ENCODE measurements at places on chromosomes 6 and 20.

- no peak for DNase-seq
Measured at GRCh38 chr20:60381643-60382400, 423.6 kb downstream of the CDH26 start.

DNA sequence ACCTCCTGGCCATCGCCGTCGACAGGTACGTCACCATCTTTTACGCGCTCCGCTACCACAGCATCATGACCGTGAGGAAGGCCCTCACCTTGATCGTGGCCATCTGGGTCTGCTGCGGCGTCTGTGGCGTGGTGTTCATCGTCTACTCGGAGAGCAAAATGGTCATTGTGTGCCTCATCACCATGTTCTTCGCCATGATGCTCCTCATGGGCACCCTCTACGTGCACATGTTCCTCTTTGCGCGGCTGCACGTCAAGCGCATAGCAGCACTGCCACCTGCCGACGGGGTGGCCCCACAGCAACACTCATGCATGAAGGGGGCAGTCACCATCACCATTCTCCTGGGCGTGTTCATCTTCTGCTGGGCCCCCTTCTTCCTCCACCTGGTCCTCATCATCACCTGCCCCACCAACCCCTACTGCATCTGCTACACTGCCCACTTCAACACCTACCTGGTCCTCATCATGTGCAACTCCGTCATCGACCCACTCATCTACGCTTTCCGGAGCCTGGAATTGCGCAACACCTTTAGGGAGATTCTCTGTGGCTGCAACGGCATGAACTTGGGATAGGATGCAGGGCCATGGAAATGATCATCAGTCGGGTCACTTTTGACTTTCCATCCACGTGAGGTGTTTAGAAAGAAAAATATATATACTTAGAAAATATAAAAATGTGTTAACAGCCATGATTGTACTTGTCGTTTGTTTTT is 868 bp downstream of the MC3R start:
- DNase-seq, result peak; percentile 17

- no peak for DNase-seq
Measured at GRCh38 chr6:24194978-24195700, 69.1 kb downstream of the NRSN1 start.

- no peak for DNase-seq
Measured at GRCh38 chr20:51934301-51935002, 132.1 kb upstream of the SALL4 start.

- no peak for DNase-seq
Measured at GRCh38 chr6:114634016-114634415, 291.2 kb upstream of the HS3ST5 start.

GRCh38 chr6:167058261-167058660 is 59.1 kb downstream of the CEP43 start:
- no peak for DNase-seq

- DNase-seq, result peak; percentile 45
Measured at GRCh38 chr20:62953839-62954703, 1.6 kb downstream of the SLC17A9 start.

GRCh38 chr6:163741743-163742363 is 327.3 kb downstream of the QKI start:
- no peak for DNase-seq

- DNase-seq, result no peak
Measured at GRCh38 chr6:27593200-27593818, 120.4 kb upstream of the ZNF184 start.

- DNase-seq, result no peak
Measured at GRCh38 chr6:131060311-131060710, 2.7 kb downstream of the EPB41L2 start.

DNA sequence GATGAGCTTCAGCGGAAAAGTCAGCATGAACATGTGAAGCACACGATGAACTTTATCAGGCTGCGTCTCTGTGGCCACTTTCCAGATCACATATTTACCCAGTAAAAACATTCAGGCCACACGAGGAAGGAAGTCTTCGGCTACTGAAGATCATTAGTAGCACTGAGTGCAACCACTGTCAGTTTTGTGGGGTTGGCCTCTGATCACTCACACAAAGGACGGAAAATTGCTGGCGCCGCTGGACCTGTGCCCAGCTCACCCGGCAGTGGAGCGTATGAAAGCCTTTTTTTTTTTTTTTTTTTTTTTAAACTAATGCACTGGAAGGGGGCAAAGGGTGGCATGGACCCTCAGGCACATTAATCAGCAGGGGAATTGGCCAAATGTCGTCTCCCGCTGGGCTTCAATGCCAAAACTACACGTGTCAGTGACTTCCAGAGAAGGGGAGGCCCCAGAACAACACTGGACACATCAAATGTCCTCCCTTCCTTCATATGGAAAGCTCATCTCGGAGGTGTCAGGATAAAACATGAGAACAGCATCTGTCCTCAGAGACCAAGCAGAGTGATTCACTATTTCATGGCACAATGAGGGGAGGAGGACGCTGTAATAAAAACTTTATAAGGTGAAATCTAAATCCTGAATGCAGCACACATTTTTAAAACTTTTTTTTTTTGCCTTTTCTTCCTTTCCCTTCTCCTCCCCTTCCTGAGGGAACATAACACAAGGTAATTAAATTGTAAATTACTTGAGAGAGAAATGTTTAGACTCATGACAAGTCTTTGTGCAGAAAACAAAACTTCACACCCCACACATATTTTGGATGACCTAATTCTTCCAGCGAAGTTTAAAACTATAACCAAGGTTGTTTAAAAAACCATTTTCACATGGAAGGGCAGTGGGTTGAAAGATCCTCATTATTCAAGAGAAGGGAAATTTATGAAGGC is 223.4 kb downstream of the FOXC1 start:
- no peak for DNase-seq

GRCh38 chr6:26431258-26432172 is 8.8 kb upstream of the BTN3A3 start:
- no peak for DNase-seq

DNA sequence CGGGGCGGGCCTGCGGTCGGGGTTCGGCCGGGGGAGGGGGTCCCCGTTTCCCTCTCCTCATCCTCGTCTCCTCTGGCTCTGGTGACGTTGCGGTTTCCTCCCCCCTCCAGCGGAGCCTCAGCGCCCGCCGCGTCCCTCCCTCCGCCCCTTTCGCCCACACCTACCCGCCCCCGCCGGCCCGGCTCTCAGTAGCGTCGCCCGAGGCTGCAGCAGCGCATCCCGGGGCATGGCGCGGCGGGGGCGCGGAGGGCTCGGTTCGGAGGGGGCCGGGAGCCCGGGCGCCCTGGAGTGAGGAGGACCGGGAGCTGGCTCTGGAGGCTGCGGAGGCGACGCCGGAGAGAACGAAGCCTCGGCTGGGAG is at the start of gene DSE:
Gene DSE (plus strand): TSS at position 188 of the 360 bp plus-strand sequence. CDS start 28,304 bp downstream, outside the sequence.
- DNase-seq, result peak; percentile 47

GRCh38 chr6:44132476-44132875 is 5.1 kb downstream of the TMEM63B start:
- DNase-seq, result no peak

DNA sequence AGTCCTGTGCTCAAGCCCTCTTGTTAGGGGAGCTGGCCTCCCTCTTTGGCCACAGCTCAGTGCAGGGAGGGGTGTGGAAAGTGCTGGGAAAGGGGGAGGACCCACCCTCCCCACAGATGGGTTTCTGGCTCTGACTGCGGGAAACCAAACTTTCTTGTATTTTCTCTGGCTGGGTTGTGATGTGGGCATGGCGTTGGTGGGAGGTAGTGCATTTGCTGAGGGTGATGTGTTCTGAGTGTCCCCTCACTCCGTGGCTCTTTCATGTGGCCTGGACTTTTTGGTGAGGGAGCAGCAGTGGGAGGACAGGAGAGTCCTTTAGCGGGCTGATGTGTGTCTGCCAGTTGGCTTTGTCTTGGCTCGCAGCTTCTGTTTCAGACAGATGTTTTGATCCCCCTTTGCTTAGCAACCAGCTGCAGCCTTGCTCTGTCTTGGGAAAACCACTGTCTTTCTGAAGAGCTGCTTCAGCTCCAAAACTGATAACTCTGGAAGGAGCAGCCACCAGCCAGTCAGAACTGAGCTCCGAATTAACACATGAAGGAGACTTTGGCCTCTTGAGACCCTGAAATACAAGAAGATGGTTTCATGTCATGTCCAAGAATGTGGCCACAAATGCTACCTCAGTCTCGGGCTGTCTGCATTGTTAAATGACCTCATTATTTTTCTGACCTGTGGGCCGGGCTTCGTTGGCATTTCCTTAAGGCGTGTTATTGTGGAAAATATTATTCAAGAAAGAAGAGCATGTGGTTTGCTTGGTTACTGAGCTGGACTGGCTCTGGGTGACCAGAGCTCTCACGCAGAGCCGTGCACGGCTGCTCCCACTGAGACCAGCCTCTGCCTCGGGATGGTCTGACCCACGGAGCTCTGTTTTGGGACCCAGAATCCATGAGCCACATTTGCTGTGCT is 21.5 kb downstream of the SYNJ2 start:
- peak; percentile 62 for DNase-seq

- no peak for DNase-seq
Measured at GRCh38 chr20:8045946-8046345, 26.4 kb upstream of the TMX4 start.

DNA sequence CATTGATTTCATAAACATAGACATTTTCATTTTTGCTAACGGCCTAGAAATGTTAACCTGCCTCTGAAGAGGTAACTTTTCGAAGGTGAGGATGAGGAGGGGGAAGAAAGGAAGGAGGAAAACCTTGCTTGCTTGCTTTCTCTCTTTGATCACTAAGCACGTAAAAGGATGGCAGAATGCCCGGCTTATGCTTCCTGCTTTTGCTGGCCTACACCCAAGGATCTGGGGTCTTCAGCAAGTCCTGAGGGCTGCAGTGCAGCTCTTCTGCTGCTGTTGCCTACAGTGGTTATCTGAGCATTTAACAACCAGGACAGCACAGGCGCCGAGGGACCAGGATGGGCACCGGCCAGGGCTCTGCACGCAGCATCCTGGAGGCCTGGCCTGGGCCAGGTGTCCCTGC is 150.8 kb upstream of the TAB2 start:
- no peak for DNase-seq

DNA sequence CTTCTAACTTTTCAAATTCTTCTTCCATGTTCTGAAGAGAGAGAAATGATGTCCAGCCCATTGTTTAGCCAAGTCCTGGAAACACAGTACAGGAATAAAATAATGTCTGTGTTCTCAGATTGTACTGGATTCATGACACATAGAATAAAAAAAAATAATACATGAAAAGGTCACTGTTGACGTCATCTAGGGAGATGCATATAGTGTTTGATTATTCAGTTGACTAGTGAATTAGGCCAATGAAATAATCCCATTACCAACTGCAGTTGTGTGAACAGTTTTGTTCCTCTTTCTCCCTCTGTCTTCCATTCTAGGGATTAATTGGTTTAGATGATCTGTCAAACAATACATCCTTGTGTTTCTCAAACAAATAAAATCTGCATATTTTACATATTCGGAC is 222.8 kb downstream of the ALDH8A1 start:
- DNase-seq, result no peak

DNA sequence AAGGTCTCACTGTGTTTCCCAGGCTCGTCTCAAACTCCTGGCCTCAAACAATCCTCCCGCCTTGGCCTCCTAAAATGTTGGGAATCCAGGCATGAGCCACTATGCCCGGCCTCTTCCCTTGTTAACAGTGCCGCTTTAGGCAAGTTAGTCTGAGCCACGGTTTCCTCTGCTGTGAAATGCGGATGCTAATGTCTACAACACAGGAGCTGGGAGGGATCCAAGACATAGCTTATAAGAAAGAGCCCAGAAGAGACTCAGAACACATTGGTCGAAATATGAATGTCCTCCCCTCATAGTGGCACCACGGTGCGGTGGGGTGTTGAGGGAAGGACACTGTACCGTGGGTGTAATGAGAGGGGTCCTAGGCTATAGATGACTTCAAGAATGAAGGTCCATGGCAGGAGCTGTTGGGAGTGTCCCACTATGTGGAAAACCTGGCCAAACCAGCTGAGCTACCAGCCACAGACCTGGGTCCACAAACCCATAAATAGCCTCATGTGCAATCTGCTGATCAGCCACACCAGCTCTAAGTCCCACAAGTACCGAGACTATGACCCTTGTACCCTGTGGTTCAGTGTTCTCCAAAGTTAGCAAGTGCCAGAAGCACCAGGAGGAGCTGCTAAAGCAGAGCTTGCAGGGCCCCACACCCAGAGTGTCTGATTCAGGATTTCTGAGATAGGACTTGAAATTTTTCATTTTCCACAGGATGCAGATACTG is 57.8 kb upstream of the ZFAND3 start:
- DNase-seq, result no peak

DNA sequence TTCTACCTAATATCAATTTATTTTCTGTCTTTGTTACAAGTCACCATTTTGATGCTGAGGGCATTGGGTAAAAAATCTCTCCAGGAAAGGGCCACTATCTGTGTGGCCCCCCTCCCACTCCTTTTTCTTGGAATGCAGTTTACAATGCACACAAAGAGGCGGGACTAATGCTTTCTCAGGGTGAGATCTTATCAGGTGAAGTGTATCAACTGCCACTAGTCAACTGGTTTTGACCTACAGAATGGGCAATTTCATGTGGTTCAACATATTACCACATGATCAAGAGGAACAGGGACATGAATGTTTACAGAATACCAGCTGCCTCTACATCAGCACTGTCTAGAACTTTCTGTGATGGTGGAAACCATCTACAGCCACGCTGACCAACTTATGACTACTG is 3.7 kb downstream of the RRBP1 start:
- DNase-seq, result no peak

DNA sequence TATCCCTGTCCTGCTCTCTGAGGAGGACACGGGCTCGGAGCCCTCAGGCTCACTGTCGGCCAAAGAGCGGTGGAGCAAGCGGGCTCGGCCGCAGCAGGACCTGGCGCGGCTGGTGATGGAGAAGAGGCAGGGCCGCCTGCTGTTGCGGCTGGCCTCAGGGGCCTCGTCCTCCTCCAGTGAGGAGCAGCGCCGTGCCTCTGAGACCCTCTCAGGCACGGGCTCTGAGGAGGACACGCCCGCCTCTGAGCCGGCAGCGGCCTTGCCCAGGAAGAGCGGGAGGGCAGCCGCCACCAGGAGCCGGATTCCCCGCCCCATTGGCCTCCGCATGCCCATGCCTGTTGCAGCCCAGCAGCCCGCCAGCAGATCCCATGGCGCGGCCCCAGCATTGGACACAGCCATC is 14.2 kb upstream of the SLC22A7 start:
- DNase-seq, result no peak

GRCh38 chr6:104527311-104527710 is 332.4 kb downstream of the HACE1 start:
- no peak for DNase-seq

DNA sequence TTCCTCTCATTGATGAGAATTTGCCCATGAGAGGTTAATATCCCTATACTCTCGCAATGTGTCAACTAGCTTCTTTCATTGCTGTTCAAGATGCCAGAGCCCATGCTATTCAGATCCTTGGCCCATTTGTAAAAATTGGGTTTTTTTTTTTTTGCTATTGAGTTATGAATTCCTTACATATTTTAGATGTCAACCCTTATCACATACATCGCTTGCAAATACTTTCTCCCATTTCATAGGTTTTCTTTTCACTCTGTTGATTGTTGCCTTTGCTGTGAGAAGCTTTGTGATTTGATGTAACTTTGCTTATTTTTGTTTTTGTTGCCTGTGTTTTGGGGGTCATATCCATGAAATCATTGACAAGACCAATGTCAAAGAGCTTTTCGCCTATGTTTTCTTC is 32.2 kb upstream of the IPCEF1 start:
- no peak for DNase-seq
